ENCODE measurements at places on chromosomes 12 and 14. TPM values are rescaled to one million over a fixed set of nuclear protein-coding genes. Genes with fewer than 3 reads are reported as not detected.

GRCh38 chr12:56141946-56142784 is 10.2 kb upstream of the MYL6B start:
- DNase-seq = no peak

GRCh38 chr12:46349253-46349652 is 23.3 kb downstream of the SLC38A2 start:
- DNase-seq = no peak

DNA sequence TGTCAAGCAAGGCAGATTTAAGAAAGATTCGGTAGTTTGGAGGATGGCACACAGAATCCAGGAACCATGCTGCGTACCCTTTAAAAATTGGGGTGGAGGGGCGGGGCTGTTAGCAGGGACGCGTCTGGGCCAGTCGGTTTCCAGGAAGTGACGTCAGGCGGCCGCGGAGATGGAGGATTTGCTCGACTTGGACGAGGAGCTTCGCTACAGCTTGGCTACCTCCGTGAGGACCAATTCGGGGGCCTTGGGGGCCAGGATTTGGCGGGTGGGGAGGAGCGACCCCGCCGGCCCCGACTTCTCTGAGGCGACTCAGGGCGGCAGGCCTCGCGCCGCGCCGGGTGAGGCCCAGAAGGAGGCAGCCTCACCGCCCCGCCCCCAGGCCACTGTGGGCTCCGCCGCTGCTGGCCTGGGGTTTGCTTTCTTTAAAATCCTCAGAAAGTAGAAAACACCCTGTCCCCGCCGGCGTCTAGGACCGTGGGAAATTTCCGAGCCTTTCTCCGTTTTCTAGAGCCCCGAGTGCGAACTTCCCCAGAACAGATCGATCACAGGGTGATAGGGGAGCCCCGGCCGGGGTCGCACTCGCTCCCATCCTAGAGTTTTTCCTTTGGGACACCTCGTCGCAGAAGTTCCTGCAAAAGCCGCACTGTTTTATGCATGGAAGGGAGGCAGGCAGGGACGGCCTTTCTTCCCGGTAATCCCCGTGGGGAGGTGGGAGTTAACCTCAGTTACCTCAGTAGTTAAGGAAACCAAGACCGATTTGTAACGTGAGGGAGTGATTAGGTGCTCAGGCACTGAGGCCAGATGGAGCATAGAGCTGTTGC is at the start of gene IFT43:
Gene IFT43 (plus strand): TSS at position 146 of the 821 bp plus-strand sequence. CDS start 24 bp downstream, at position 170.
- peak; percentile 87 for DNase-seq

Gene GLIPR1L2
- 0.31 TPM for total RNA-seq

DNA sequence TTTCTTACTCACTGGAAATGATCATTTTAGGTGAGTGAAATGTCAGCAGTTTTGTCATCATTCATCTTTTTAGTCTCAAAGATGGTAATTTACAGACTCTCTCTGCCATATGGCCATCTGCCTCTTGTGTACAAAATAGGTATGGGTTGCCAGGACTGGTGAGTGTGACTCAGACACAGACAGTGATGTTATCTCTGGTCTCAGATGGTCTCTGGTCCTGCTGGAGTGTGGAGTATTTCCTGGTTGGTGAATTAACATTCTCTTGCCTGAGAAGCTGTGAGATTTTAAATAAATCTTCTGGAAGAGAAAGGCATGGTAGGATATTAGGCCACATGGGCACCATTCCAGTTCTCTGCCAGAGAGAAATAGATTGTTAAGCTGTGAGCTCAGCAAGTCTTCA is 207.0 kb downstream of the ATP23 start:
- no peak for DNase-seq

DNA sequence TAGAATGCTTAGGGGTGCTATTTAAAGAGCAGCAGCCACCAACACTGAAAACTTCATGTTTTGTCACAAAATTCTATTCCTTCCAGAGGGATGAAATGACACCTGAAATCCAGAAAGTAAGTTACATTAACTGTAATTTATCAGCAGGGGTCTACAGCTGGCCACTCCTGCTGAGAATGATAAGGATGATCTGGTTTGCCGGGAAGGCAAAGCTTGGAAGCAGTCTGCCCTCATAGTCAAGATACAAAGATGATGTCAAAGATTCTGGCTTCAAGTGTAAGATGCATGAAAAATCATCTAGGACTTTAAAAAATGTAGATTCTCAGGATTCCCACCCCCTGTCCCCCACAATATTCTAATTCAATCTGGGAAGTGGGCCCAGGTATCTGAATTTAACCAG is 58.4 kb downstream of the DCAF5 start:
- DNase-seq = no peak

DNA sequence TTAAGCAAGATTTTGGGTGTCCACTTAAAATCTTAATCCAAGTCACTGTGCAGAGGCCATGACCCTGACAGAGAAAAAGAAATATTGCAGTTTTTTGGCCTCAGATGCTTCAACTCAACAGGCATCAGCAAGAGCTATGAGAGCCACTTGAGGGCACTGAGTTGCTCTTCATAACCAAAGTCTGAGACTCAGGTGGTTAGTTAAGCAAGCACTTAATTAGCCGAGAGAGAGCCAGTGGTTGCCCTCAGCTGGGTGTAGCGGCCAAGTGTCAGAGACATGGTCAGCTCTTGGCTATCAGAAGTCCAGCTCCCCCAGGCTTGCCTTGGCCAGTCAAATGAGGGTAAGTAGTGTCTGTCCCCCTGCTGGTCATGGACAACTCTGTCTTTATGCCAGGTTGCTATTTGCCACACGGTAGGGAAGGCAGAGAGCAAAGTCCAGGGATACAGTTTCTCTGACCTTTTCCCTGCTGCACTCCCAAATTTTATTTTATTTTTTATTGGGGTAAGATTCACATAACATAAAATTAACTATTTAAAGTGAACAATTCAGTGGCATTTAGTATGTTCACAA is 9.0 kb upstream of the KRT71 start:
- peak; percentile 37 for DNase-seq

All from neural progenitor cell (in vitro differentiated cells).